CD4-positive, alpha-beta T cell (primary cell): ENCODE measurements at places on chromosomes 1 and 21. TPM values are rescaled to one million over a fixed set of nuclear protein-coding genes. Genes with fewer than 3 reads are reported as not detected.

The TEX38 gene
- not detected for total RNA-seq

The GJC2 gene
- 2.1 TPM for total RNA-seq

The TCP10L gene
- 0.34 TPM for total RNA-seq

The MTARC1 gene
- not detected for total RNA-seq

The TMEM200B gene
- total RNA-seq, result not detected

- H3K4me1 ChIP-seq, result no peaks in the 10 kb centered on the region
- H3K27me3 ChIP-seq, result no peaks in the 10 kb centered on the region
- no peak overlapping the region for H3K4me3 ChIP-seq
- H3K36me3 ChIP-seq, result no peaks in the 10 kb centered on the region
Measured at GRCh38 chr1:159594625-159595405, 7.2 kb downstream of the APCS start.

GRCh38 chr21:42397746-42398394, 2.0 kb upstream of the TMPRSS3 start:
- DNase-seq, result no peak
- H3K27ac ChIP-seq, result no peak overlapping the region
- no peaks in the 10 kb centered on the region for H3K27me3 ChIP-seq
- H3K4me3 ChIP-seq, result no peak overlapping the region
- no peaks in the 10 kb centered on the region for H3K36me3 ChIP-seq
- peaks cover 47% of the 10 kb centered on the region for H3K4me1 ChIP-seq

DNA sequence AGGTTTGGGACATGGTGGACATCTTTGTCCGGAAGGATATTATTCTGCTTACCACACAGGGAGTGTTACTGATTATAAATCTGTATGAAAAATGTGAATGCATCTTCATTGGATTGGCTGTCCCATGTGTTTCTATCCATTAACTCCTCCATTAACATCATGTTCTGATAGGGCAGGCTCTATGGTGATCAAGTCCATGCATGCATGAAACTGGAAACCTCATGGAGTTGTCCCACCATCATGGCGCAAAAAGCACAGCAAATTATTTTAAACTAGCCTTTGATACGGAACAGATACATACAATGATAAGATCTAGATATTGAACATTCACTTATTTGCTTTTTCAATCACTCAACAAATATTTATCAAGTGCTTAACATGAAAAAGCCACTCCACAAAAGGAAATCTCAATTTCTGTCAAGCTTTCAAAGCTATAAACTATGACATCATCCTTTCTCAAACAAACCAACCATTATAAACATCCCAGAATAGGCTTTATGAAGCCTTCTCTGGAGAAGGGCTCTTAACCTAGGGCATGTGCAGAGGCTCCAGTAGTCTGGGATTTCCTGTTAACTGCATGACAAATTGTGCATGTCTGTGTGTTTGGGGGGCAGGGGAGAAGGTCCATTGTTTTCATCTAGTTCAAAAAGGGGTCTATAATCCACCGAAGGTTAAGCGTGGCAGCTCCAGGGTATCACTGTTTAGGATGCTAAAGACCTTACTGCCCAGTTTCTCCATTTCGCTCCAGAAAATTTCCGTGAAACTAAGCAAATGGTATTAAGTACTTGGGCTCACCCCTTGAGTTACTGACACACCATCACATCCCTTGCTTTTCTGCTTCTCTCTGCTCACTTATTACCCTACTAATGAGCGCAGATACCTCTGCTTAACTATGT, 46.1 kb downstream of the ADAMTS1 start:
- no peak for DNase-seq
- no peaks in the 10 kb centered on the region for H3K36me3 ChIP-seq
- H3K27me3 ChIP-seq, result no peaks in the 10 kb centered on the region
- H3K4me1 ChIP-seq, result no peaks in the 10 kb centered on the region
- H3K4me3 ChIP-seq, result no peak overlapping the region
- no peak overlapping the region for H3K27ac ChIP-seq

DNA sequence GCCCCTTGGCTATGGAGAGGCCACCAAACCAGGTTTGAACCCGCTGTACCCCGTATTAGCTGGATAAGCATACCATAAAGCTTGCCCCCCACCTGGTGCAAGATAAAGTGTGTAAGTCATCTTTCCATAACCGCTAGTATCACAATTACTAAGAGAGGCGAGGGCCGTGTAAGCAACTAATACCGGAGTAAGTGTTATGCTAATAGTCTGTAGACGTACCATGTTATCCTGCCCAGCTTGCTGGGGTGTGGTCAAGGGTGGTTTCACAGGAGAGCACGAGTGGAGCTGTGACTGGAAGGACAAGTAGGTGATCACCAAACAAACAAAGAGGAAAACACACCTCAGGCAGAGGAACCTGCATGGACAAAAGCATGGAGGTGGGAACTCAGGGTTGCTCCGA, 3.6 kb upstream of the TNFRSF1B start:
- no peaks in the 10 kb centered on the region for H3K27me3 ChIP-seq
- peaks cover 91% of the 10 kb centered on the region for H3K4me1 ChIP-seq
- H3K27ac ChIP-seq, result no peak overlapping the region
- no peak for DNase-seq

DNA sequence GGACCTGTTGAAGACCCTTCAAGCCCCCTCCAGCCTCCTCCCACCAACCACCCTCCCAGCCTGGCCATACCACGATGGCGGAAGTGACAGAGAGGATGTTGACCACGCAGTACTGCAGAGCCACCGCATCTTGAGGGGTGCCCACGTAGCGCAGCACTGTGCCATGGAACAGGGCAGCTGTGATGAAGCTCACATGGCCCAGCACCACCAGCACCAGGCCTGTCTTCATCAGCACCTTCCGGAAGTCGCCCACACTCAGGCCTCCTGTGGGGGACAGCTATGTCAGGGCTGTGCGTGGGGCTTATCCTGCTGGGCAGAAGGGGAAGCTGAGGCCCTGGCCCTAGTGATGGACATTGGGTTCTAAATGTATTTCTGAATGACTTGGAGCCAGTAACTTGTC, 3.1 kb downstream of the TMEM54 start:
- DNase-seq, result no peak
- H3K27me3 ChIP-seq, result peaks cover 39% of the 10 kb centered on the region
- H3K4me3 ChIP-seq, result no peak overlapping the region
- peaks cover 22% of the 10 kb centered on the region for H3K4me1 ChIP-seq

- H3K36me3 ChIP-seq, result no peaks in the 10 kb centered on the region
- H3K27ac ChIP-seq, result no peak overlapping the region
- no peak overlapping the region for H3K4me3 ChIP-seq
- no peak for DNase-seq
Measured at GRCh38 chr1:81799939-81800694, 617 bp upstream of the ADGRL2 start.

GRCh38 chr1:182802006-182802803, 12.6 kb downstream of the NPL start:
- no peak overlapping the region for H3K4me3 ChIP-seq
- peaks cover 9% of the 10 kb centered on the region for H3K36me3 ChIP-seq
- H3K4me1 ChIP-seq, result no peaks in the 10 kb centered on the region
- no peaks in the 10 kb centered on the region for H3K27me3 ChIP-seq
- no peak for DNase-seq

- DNase-seq, result no peak
- no peak overlapping the region for H3K27ac ChIP-seq
- no peak overlapping the region for H3K4me3 ChIP-seq
- no peaks in the 10 kb centered on the region for H3K27me3 ChIP-seq
Measured at GRCh38 chr21:39125752-39126485, 57.3 kb downstream of the PSMG1 start.

DNA sequence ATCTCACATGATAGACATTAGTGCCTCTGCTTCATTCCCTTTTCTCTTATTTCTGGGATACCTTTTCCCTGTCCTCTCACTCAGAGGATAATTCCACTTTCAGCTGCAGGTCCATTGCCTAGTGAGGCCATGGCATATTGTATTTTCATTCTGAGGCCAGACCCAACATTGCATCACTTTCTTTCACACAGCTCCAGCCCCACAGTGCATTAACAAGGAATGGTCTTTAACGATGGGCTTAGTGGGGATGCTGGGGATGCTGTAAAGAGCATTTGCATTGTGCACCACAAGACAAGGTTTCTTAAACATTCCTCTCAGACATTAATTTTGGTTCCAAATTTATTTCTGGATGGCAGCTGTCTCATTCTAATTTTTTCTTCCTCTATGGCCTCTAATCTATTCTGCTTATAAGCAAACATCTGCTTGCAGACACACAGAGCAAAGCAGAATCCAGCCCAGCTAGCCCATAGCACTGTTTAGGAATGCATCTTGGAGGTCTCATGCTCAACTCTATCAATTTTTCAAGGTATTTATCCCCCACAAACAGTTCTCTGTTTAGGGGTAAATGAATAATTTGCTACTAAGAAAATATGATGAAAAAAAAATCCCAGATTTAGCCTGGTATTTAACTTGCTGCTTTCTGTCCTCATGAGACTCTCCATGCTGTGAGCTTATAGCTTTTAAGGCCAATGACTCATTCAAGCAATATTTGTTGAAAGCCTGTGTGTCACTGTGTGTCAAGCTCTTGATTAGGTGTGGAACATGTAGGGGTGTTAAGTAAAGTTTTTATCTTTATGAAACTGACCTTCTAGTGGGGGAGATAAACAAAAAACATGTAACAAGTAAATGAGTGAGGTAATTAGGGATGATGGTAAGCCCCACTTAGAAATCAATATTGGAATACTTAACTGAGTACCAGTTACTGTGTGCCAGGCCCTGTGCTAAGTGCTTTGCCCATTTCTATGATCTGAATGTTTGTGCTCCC, 44.5 kb upstream of the CCDC190 start:
- no peak overlapping the region for H3K4me3 ChIP-seq
- no peak overlapping the region for H3K27ac ChIP-seq
- H3K36me3 ChIP-seq, result no peaks in the 10 kb centered on the region
- DNase-seq, result no peak
- H3K4me1 ChIP-seq, result no peaks in the 10 kb centered on the region

- no peaks in the 10 kb centered on the region for H3K36me3 ChIP-seq
- no peak for DNase-seq
- H3K4me1 ChIP-seq, result no peaks in the 10 kb centered on the region
- no peak overlapping the region for H3K4me3 ChIP-seq
Measured at GRCh38 chr1:176567190-176567794, 104.3 kb downstream of the PAPPA2 start.

DNA sequence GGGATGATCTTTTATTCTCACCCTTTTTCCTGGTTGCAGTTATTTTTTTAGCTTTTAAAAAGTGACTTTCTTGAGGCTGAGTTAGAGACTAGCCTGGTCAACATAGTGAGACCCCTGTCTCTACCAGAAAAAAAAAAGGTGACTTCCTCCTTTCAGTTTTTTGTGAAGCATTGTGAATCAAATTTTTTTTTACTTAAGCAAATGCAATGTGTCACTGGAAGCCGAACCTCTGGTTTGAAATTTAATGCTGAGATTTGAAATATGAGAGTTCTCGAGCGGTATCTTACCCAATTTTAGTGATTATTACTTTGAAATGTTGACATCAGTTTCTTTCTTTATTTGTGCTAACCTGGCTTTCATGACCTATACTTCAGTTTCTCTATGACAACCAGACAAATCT, 3.6 kb downstream of the CAP1 start:
- DNase-seq, result no peak
- H3K4me1 ChIP-seq, result peaks cover 69% of the 10 kb centered on the region
- H3K27ac ChIP-seq, result no peak overlapping the region
- H3K36me3 ChIP-seq, result peaks cover 30% of the 10 kb centered on the region
- peak overlapping the region; percentile 100 for H3K4me3 ChIP-seq

DNA sequence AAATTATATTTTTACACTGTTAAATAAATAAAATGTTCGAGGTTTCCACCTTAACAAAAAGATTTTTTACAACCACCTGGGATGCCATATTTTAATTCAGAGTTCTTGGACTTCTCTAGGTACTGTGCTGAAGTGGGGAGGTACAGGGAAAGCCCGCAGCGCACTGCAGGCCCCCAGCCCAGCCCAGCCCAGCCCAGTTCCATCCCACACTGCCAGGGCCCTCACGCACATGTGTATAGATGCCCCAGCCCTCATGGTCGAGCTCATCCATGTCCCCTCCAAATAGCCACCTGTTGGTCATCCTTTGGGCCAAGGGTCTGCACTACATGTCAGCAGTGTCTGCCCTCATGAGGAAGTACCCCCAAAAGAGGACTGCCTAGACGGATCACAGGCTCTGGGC, 11.7 kb upstream of the MYOM3 start:
- no peak overlapping the region for H3K4me3 ChIP-seq
- H3K4me1 ChIP-seq, result no peaks in the 10 kb centered on the region
- no peaks in the 10 kb centered on the region for H3K36me3 ChIP-seq
- peaks cover 5% of the 10 kb centered on the region for H3K27me3 ChIP-seq
- no peak overlapping the region for H3K27ac ChIP-seq
- DNase-seq, result no peak

DNA sequence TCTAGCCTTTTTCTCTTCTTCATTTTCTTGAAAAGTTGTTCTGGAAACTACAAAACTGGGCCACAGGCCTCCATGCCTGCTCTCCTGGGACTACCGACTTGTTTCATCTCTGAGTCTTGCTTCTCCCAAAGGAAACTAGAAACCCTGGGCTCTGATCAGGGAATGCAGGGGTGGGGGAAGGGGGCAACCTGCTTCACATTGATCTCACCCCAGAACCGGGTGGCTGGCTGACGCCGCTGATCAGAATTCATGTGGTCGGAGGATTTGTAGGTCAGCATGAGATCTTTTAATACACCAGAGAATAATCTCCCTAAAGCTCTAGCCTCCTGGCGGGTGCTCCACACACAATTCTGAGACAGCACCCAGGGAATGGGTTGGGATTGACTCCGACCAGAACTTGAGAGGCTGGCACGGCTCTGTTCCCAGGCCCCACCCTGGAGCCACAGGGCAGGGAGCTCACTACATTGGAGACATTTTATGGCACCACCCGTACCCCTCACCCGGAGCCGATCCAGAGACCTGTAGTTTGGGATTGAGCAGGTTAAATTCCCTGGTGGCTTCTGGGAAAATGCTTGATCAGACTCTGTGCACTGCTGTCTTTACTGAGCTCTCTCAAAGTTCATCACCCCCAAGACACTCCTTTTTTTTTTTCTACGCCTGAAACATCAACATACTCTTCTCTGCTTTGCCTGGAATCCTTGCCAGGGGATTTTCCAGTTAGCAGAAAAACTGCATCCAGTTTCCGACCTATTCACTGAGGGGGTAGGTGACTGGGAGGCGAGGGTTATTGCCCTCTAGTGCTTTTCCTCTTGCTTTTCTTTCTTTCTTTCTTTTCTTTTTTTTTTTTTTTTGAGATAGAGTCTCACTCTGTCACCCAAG, 12.2 kb upstream of the ARHGEF10L start:
- H3K27me3 ChIP-seq, result no peaks in the 10 kb centered on the region
- no peak overlapping the region for H3K4me3 ChIP-seq
- no peak for DNase-seq
- H3K4me1 ChIP-seq, result no peaks in the 10 kb centered on the region
- H3K36me3 ChIP-seq, result no peaks in the 10 kb centered on the region

DNA sequence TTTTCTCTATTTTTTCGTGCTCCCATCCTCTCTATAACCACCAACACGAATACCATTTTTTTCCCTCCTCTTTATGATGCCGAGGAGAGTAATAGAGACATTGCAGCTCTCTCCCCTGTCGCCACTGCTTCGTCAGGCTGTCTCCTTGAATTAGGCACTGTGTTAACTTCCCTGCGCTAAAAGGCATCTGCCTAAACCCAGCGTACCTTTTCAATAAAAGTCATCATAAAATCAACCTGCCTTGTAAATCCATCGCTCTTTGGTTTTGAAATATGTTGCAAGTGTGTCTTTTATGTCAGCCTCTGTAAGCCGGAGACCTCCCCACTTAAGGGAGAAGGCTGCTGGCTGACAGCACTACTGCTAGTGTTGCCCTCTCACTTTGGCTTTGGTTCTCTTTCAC, 8.7 kb downstream of the RNF220 start:
- peaks cover 71% of the 10 kb centered on the region for H3K27me3 ChIP-seq
- peaks cover 16% of the 10 kb centered on the region for H3K4me1 ChIP-seq
- H3K4me3 ChIP-seq, result no peak overlapping the region
- no peaks in the 10 kb centered on the region for H3K36me3 ChIP-seq
- no peak overlapping the region for H3K27ac ChIP-seq

- no peak for DNase-seq
- no peaks in the 10 kb centered on the region for H3K27me3 ChIP-seq
- no peaks in the 10 kb centered on the region for H3K36me3 ChIP-seq
Measured at GRCh38 chr1:235022341-235022980, 106.2 kb downstream of the TOMM20 start.
